CD8-positive, alpha-beta memory T cell (primary cell): ENCODE measurements at places on chromosomes 1 and 21. TPM values are rescaled to one million over a fixed set of nuclear protein-coding genes. Genes with fewer than 3 reads are reported as not detected.

SLC2A5 gene
- not detected for total RNA-seq

DNA sequence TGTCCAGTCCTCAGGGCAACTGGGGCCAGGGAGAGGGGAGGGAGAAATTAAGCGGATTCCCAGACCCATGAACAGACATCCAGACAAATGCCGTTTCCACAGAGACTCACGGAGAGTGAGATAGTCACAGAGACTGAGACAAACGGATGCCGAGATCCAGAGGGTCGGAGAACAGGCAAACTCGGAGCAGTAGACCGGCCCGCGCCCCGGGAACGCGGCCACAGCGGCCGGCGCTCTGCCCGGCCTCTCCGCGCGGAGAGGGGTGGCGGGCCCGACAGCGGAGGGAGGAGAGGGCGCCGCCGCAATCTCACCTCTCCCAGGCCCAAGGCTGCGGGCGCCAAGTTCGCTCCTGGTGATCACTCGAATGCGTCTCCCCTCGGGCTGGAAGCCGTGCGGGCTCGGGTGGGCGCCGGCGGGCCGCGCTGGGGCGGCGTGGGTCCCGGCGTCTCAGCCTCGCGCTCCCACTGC lies 831 bp upstream of the FOXD2 start:
- no peak for DNase-seq

DNA sequence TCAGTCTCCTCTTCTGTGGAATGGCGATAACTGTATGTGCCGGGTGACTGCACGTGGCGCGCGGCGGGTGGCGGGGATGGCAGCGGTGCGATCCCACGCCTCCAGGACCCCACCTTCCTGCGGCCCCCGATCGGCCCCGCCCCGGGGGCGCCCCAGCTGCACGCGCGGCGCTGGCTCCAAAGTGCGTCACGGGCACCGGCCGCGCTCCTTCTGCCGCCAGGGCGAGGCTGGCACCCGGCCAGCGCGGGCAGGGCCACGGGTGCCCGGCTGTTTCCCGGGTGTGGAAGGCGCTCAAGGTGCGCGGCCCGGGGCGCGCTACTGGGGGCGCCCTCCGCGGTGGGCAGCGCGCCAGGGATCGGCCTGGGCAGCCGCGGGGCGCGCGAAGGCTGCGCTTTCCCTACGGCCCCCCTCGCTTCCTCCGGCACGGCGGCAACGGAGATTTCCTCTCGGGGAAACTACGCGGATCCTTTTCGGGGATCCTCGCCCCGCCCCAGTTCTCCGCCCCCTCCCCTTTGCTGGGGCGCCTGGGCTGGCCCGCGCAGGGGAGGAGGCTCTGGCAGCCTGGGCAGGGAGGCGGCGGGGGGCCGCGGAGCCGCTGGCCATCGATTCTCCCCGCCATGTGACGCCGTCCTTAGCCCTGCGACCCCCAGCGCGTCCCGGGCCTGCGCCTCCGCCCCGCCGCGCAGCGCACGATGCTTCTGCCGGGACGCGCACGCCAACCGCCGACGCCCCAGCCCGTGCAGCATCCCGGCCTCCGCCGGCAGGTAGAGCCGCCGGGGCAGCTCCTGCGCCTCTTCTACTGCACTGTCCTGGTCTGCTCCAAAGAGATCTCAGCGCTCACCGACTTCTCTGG lies at the start of gene EVA1C:
EVA1C (plus strand) TSS at position 545 of the 853 bp plus-strand sequence; CDS start at position 693, 148 bp downstream.
- peak; percentile 80 for DNase-seq

GRCh38 chr1:245153081-245153551 lies 1.7 kb upstream of the KIF26B start:
- DNase-seq = peak; percentile 72

- DNase-seq = no peak
Measured at GRCh38 chr1:82141390-82141789, 340.7 kb downstream of the ADGRL2 start.
